Muscle of arm (tissue), 14 donors: ENCODE measurements at places on chromosomes 3 and 15.

DNA sequence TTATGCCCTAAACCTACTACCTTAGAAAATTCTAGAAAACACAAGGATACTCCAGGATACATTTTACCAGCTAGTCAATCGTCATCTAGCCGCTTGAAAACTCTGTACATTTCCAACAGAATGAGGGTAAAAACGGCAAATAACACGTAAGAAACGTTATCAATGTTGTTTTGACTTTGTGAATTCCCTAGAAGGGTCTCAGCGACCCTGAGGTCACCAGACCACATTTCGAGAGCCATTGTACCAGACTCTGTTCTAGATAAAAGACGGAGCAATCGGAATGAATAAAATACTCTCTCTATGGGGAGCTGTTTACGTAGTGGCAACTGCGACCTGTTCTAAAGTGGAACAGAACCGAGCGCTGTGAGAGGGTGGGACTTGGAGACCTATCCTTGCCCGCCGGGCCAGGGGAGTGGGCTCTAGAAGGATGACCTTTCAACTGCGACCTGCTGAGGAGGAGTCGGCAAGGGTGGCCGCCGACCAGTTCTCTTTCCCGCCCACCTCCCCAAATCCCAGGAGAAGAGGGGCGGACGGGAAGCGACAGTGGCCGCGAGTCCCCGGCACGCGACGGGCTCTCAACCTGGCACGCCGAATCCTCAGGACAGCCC lies 778 bp upstream of the AP4E1 start:
- peak; percentile 56 for DNase-seq

DNA sequence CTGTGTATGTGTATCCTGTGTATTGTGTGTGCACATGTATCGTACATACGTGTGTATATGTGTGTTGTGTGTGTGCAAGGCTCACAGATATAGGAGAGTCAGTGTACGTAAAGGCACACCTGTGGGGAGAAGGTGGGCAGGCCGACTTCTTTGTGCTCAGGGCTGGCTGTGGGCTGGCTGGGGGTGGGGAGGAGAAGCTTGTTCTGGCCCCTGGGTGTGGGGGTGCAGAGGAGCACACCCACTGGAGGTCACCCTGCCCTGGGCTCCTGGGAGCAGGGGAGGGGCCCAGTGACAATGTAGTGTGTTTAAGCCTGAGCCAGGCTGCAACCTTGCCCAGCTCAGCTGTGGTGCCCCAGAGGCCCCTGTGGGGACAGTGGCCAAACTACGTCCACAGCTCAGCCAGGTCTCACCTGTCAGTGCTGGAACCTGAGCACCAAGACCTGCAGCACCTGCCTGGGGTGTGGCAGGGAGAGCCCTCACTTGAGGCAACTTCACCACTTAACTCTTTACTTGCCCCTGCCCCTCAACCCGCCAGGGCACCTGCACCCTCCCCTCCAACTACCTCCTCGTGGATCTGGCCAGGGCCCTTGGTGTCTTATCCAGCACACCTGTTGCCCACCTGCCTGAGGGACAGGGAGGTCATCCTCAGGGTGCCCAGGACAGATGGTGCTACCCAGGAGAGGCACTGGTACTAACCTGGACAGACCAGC lies 2.6 kb upstream of the HHATL start:
- DNase-seq: no peak

- DNase-seq: no peak
Observed at GRCh38 chr15:67164811-67165253, 89.6 kb downstream of the AAGAB start.

DNA sequence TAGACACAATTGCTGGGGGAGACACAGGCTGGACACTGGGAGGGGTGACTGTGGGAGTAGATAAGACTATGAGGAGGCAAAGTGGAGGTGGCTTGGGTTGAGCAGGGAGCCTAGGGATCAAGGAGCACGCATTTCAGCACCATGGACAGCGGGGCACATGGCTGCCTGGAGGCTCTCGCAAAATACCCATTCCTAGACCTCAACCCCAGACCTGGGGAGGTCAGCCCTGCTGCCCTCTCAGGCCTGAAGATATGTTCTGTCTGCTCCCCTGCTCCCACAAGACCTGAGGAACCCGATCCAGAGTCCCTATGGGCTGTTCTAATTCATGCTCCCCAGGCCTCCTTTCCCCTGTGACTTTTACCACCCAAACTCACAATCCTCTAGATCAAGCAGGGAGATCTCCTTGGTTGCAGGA lies 16.0 kb upstream of the CPEB1 start:
- DNase-seq: peak; percentile 51

- DNase-seq: no peak
Observed at GRCh38 chr3:139519998-139520737, 19.4 kb downstream of the RBP1 start.

DNA sequence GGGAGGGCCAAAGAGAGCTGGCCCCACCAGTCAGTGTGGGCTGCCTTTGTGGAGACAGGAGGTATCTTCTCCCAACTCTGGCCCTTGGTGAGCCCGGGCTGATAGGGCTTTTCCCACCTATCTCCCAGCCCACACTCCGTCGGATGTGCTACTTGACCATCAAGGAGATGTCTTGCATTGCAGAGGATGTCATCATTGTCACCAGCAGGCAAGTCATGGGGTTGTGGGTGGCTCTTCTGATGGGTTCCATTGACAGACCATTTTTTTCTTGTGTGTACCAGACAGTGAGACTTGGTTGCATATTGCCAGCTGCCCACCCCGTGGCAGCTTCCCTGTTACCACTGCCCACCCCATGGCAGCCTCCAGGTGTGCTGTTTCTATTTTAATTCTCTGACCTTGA lies 3.3 kb downstream of the COPG1 start:
- no peak for DNase-seq

- no peak for DNase-seq
Observed at GRCh38 chr3:62329971-62330370, 43.4 kb downstream of the FEZF2 start.

GRCh38 chr3:177591379-177591778 lies 394.1 kb upstream of the TBL1XR1 start:
- DNase-seq: no peak

DNA sequence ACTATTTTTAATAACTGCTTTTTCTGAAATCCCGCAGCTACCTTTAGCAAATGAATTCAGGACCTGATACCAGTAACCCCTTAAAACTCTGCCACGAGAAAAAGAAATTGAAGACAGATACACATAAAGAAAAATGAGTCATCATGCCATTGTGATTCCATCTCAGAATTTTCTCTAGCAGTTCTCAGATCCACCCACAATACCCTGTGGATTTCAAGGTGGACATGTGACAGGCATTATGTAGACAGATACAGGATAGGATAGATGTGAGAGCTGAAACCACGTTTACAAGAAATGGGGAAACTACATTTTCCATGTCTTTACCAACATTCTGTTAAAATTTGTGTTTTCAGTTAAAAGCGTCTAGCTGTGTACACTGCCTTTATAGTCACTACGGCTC lies 291.9 kb upstream of the NR2F2 start:
- DNase-seq: no peak

- no peak for DNase-seq
Observed at GRCh38 chr3:119586733-119587172, 7.5 kb downstream of the ADPRH start.

GRCh38 chr3:56758539-56758981 lies 43.2 kb downstream of the ARHGEF3 start:
- DNase-seq: no peak

DNA sequence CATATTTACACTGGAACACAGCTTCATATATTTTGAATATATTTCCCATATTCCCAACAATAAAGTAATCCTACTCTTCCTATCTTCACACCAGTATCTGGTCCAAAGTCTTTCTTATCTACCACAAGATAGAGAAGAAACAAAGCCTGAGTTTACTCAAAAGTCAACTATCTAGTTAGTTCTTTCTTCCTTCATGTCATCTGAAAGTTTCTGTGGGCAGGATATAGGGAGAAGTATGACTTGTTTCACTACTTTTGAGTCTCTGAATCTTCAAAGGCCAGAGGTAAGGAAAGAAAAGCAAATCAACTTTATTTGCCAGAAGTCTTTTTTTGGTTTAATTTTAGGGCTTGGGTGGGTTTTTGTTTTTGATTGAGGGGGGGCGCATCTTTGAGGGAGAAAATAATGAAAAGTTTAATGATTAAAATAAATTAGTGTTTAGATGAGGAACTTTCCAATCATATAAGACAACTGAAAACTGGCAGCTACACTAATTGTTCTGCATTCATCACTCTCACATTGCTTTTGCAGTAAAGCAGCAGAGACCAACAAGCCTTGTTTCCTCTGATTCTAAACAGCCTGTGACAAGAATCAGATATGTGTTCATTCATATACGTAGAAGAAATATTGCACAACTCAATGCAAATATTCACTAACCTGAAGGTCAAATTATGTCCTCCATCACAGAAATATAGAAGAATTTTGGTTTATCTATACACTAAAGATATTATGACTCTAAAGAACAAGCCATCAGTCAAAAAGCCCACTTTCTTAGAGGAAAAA lies 421.4 kb downstream of the SHQ1 start:
- DNase-seq: no peak

- no peak for DNase-seq
Observed at GRCh38 chr3:4241595-4242170, 61.5 kb upstream of the SETMAR start.

GRCh38 chr3:33578325-33579177 lies 138.3 kb upstream of the UBP1 start:
- no peak for DNase-seq

DNA sequence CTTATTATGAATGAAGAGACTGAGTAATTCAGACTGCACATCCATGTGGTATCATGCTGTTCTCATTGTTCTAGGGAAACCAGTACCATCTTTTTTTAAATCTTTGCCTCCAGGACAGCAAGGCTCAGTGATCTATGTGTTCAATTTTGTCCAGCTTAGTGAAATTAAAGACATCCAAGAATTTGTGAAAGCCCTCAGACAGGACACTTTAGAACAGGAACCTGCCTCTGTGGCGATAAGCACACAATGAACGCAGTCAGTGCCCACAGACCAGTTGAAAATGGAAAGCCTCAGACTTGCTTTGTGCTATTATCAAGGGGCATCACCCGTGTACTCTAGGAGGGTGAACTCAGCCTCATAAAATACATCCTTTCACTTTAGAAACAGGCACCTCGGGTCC lies 20.1 kb downstream of the EID1 start:
- DNase-seq: no peak

GRCh38 chr15:85179700-85180099 lies 198.0 kb downstream of the PDE8A start:
- DNase-seq: no peak

DNA sequence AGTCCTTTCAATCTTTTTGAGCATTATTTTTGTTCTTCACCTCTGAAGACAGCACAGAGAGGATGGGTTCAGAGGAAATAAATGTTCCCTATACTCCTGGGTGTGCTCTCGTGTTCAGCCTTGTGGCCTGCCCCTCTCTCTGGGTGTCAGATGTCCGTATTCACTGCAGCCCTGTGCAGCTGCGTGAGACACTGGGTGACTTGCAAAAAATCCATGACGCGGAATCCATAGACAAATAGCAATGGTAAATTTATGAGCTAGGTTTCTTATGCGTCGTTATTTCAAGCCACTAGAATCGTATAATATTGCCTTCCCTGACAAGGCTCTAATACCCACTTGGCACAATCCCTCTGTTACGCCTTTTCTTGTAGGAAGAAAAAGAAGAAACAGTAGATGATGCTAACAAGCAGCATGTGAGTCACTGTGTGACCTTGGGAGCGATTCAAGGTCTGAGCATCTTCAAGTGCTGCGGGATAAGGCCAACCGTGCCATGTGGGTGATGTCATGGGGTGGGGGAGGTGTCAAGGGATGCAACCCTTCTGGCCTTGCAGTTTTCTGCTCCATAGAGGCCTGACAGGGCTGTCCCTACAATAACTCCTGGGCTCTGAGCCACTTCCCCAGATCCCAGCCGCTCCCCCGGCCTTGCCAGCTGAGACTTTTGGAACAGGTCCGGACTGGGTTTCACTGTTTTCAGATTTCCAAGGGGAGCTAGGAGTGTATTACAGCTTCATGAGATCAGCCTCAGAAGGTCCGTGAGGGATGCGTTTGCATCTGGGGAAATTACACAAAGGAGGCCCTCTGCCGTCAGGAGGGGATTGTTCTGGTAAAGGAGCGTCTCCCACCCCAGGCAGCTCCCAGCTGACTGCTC lies 47.6 kb upstream of the POMGNT2 start:
- DNase-seq: peak; percentile 51

GRCh38 chr15:36748366-36749115 lies 169.1 kb downstream of the CDIN1 start:
- peak; percentile 2 for DNase-seq

DNA sequence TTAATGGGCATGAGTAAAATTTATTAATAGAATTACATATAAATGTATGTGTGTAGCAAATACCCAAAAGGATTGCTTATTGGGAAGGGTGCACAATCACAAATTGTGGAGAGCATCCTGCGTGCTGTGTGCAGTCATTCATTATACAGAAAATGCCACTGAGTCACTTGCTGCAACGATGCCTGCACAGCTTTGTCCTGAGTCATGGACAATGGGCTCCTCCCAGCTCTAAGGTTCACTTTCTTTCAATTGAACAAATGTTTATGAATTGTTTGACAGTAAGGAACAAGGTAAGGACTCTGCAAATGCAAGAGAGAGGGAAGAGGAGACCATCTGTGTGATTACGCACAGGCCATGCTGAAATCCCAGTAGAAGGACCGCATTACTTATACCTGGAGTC lies 18.7 kb downstream of the CFAP161 start:
- DNase-seq: no peak

DNA sequence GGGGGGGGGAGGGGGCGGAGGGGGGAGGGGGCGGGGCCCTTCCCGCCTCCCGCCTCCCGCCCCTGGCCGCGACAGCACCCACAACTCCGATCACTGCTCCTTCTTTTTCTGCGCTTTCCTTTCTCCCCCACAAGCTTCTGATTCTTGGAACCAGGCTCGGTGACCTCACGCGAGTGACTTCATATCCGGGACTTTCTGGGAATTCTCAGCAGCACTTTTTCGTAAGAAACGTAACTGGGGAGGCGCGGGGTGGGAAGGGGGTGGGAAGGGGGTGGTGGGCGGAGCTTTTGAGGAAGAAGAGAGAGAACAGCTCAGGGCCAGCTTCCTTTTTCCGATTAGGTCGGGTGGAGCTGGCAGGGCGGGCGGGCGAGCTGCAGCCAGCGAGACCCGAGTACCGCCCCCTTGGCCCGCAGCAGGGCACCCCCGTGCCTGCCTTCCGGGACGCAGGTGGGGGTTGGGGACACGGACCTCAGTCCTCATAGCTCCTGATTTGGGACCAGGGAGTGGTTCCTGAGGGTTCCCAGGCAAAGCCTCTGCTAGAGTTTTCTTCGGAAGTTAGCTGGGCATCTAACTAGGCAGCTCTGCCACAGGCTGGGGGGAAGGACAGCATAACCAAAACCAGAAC lies 14.6 kb downstream of the XIRP1 start:
- peak; percentile 92 for DNase-seq

DNA sequence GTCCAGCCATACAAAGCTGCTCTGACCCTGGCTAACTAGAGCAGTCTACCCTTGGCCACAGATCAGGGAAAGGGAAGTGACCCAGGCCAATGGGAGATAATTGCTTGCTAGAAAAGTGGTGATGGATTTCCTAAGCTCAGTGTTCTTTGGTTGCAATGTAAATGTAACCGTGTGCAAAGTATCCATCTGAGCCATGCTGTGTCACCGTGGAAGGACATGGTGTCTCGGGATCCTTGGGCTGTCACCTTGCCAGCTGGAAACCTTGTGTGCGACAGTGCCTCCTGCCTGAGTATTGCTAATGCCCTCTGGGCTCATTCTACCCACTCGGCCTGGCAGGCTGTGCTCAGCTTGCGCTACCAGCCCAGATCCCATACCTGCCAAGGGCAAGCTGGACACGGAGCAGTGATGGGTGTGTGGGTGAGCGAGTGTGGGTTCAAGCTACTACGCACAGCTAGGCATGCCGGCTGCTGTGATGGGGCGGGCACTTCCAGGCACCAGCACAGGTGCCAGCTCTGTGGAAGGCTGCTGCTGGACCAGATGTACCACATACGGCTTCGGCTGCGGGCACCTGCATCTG lies 10.7 kb upstream of the SIAH2 start:
- DNase-seq: no peak
